ENCODE measurements at places on chromosomes 1 and 21.
A peak's percentile ranks its signal among the peaks of the same experiment; 100 is the strongest.

GRCh38 chr1:15034656-15035055 lies 118.9 kb upstream of the TMEM51 start:
- DNase-seq, result no peak

DNA sequence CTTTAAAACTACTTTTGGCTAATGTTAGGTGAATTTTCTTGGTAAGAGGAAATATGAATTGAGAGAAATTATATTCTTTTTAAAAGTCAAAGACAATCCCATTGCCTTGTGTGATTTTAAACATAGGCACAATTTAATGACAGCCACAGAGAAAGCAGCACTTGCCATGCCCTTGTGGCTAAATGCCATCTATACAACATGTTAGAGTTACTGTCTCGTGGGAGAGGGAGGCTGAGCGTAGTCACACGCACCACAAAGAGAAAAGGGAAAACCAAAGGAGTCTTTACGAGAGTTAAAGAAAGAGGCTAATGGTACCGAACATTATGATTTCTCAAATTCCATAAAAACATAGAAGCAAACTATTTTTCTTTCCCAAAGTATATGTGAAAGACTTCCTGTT lies 537.9 kb downstream of the PTPRC start:
- DNase-seq, result no peak

GRCh38 chr1:32989160-32990050 lies 24.8 kb upstream of the RNF19B start:
- DNase-seq, result peak; percentile 29

GRCh38 chr1:51192213-51192843 lies 43.7 kb upstream of the RNF11 start:
- DNase-seq, result peak; percentile 58

- no peak for DNase-seq
Measured at GRCh38 chr1:203448521-203449061, 27.0 kb upstream of the PRELP start.

DNA sequence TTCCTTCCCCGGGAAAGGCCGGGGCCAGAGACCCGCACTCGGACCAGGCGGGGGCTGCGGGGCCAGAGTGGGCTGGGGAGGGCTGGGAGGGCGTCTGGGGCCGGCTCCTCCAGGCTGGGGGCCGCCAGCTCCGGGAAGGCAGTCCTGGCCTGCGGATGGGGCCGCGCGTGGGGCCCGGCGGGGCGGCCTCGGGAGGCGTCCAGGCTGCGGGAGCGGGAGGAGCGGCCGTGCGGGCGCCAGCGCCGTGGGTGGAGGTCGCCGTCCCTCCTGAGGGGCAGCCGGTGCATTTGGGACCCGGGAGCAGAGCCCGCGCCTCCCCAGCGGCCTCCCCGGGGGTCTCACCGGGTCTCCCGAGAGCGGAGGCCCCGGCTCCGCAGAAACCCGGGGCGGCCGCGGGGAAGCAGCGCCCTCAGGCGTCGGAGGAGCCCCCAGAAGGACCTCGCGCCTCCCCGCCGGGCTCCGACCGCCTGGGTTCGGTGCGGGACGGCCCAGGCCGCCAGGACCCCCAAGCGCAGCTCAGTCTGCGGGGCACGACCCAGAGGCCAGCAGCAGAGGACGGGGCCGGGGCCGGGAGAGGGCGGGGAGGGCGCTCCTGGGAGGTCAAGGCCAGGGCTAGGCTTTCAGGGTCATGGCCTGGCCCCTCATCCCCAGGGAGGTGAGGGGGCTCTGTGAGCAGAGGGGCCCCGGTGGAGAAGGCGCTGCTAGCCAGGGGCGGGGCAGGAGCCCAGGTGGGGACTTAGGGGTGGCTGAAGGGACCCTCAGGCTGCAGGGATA lies 7.2 kb upstream of the SLX9 start:
- no peak for DNase-seq

GRCh38 chr1:201678264-201679101 lies 139.6 kb downstream of the NAV1 start:
- no peak for DNase-seq

- DNase-seq, result no peak
Measured at GRCh38 chr1:187794561-187794960, 965.8 kb downstream of the PLA2G4A start.

GRCh38 chr1:46493316-46494032 lies 3.8 kb downstream of the DMBX1 start:
- no peak for DNase-seq

GRCh38 chr1:38269923-38270848 lies 223.6 kb upstream of the POU3F1 start:
- no peak for DNase-seq

- DNase-seq, result no peak
Measured at GRCh38 chr21:39123375-39123774, 59.9 kb downstream of the PSMG1 start.

DNA sequence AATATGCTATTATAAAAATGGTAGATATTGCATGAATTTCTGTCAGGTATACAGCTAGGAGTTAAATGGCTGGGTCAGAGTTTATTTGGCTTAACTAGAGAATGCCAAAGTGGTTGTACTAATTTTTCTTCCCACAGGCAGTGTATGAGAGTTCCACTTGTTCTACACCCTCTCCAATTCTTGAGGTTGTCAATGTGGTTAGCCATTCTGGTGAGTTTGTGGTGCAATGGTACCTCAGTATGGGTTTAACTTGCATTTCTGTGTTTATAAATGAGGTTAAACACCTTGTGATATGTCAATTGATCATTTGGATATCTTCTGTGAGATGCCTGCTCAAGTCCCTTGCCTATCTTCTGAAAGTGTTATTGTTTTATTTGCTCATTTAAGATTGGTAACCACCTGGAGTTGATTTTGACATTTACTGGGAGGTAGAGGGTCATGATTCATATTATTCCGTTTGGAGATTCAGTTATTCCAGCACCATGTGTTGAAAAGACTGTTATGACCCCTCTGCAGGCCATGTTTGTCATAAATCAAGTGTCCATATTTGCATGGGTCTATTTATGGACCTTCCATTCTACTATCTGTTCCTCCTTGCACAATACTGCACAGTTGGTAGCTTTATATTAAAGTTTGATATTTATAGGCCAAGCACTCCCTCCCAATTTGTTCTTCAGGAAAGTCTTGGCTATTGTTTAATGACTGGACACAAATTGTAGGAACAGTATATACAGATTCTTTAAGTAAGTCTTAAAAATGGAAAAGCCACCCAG lies 5.8 kb downstream of the FALEC start:
- DNase-seq, result no peak

GRCh38 chr1:108575375-108575774 lies 15.5 kb downstream of the EEIG2 start:
- DNase-seq, result no peak

DNA sequence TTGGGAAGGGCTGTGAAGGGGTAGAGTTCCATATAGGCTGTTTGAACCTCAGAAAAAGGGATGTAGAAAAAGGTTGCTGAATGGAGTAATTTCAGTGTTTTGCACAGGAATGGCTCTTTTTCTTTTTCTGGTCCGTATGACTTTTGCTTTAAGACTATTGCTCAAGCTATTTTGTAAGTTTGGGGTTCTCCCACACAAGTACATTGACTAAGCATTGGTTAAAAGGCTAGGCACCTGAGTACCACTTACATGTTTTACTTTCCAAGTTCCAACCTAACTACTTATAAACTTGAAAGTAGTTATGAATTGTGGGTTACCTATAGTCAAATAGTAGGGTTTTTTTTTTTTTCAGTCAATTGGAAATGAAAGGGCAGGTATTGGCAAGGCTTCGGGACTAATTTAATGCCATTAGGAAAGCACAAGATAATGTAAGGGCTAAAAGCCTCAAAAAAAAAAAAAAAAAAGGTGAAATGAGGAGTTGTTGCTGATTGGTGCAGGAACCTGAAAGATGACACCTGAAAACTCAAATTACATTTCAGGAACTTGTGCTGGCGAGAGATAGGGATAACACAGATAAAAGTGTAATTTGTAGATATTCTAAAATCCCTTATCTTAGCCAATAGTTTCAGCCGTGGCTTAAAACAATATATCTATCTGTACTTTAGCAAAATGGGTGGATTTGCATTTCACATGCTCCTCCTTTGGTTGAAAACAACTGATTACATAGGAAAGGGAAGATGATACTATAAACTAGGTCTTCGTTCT lies 209.5 kb downstream of the RPS6KC1 start:
- DNase-seq, result no peak

DNA sequence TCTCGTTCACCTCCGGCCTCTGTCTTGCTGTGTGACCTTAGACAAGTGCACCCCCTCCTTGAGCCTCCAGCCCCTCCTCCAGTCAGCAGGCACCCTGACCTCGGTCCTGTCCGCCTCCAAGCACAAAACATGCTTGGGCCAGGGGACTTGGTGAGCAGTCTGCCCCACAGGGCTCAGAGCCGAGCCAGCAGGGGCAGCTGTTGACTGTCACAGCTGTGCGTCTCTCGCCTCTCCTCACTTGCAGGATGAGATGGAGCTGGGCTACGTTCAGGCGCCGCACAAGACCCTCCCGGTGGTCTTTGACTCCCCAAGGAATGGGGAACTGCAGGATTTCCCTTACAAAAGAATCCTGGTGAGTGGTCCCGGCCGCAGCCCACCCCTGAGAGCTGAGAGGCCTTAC lies 24.2 kb downstream of the PADI3 start:
- no peak for DNase-seq

- DNase-seq, result no peak
Measured at GRCh38 chr1:39576016-39576657, 453 bp downstream of the PABPC4 start.

GRCh38 chr1:79903321-79903720 lies 896.8 kb upstream of the ADGRL4 start:
- no peak for DNase-seq

DNA sequence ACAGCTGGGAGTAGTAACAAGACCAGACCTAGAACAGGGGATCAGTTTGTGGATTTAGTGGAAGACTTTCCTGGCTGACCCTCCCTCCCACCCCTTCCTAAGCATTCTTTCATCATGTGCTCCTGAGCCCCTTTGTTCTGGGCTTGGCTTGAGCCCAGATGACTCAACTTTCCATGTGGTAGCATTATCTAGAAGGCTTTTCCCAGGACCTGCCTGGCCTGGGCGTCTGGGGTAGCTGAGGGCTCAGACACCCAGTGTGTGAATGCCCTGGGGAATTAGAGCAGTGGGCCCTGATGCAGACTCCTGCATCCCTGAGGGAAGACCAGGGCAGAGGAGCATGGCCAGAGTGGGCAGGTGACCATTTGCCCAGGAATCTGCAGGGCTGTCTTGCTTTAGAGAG lies 44.1 kb upstream of the TSPAN2 start:
- no peak for DNase-seq

DNA sequence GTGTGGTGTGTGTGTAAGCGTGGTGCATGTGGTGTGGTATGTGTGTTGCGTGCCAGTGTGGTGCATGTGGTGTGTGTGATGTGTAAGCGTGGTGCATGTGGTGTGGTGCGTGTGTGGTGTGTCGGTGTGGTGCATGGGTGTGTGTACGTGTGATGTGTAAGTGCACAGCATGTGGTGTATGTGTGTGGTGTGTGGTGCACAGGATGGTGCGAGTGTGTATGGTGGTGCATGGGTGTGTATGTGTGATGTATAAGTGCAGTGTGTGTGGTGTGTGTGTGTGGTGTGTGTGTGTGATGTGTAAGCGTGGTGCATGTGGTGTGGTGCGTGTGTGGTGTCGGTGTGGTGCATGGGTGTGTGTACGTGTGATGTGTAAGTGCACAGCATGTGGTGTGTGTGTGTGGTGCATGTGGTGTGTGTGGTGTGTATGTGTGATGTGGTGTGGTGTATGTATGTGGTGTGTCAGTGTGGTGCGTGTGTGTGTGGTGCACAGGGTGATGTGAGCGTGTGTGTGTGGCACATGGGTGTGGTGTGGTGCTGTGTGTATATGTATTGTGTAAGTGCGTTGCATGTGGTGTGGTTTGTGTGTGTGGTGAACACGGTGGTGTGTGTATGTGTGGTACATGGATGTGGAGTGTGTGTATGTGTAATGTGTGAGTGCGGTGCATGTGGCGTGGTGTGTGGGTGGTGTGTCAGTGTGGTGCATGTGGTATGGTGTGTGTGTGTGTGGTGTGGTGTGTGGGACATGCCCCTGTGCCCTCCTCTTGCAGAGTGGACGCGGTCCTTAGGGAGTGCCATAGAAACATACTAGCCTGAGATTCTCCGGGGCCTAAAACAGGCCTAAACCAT lies 1.1 kb upstream of the C2CD2 start:
- no peak for DNase-seq

All from stimulated activated CD4-positive, alpha-beta T cell treated with anti-CD3 and anti-CD28 coated beads, TNF-alpha, amount 100 ng/mL, for 48 hours (primary cell).